ENCODE measurements at places on chromosomes 7 and 10.

- no peak for DNase-seq
Observed at GRCh38 chr10:88499569-88500470, 83.3 kb downstream of the RNLS start.

GRCh38 chr7:151135525-151135845, 32.0 kb downstream of the GBX1 start:
- DNase-seq: no peak

DNA sequence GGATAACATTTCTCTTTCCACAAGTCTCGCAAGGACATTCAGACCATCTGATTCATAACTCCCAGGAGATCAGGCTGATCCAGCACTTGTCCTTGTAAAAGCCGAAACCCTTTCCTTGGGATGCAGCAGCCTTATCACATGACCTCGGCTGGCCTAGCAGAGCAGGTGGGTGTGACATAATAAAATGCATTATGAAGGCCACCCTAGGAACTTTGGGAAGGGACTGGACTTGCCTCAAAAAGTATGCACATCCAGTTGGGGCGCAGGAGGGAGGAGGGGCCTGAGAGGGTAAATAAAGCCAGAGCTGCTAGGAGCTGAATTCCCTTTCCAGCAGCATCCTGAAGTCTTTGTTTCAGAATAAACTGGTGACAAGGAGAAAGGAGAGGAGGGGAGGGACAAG, 260.8 kb downstream of the SNX13 start:
- no peak for DNase-seq

DNA sequence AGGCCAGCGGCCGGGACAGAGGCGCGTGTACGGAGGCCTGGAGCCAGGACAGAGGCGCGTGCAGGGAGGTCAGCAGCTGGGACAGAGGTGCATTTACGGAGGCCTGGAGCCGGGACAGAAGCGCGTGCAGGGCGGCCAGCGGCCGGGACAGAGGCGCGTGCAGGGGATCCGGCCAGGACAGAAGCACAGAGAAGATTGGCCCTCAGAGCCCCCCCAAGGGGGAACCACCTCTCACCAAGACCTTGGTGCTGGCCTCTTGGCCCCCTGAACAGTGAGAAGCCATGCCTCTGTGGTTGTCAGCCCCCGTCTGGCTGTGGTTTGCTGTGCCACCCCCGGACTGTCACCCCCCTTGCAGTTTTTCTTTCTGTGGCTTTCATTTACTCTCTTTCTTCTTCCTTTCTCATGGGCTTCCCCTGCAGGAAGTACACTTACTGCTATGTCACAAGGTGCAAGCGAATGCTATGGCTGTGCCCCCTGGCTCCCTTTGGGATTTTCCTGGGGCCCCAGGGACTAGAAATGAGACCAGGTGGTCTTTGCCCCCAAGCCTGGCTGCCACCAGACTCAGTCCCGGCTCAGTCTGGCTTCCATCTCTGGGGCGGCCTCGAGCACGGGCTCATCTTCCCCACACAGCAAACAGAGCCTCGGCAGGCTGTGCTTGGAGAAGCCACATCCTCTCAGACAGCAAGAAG, 41.1 kb downstream of the INSIG1 start:
- DNase-seq: no peak

- DNase-seq: no peak
Observed at GRCh38 chr7:29922921-29923700, 66.5 kb downstream of the SCRN1 start.

DNA sequence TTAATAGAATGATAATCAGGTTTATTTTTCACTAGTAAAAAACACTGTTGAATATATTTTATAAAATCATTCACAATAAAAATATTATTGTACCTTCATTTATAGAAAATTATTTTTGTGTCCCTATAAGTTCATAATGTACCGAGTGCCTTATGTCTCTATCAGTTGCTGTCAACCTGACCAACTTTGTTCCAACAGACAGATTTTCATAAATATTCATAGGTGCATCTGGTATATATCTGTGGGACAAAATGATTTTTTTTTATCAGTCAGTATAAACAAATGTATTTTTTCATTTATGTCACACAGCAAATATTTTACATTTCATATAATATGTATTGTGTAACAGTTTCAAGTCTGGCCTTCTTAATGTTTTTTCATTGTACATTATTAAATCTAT, 195.9 kb downstream of the HGF start:
- no peak for DNase-seq
